ENCODE measurements at places on chromosomes 11 and 22.

GRCh38 chr11:44286268-44286880 lies 23.6 kb downstream of the ALX4 start:
- DNase-seq, result peak; percentile 55

DNA sequence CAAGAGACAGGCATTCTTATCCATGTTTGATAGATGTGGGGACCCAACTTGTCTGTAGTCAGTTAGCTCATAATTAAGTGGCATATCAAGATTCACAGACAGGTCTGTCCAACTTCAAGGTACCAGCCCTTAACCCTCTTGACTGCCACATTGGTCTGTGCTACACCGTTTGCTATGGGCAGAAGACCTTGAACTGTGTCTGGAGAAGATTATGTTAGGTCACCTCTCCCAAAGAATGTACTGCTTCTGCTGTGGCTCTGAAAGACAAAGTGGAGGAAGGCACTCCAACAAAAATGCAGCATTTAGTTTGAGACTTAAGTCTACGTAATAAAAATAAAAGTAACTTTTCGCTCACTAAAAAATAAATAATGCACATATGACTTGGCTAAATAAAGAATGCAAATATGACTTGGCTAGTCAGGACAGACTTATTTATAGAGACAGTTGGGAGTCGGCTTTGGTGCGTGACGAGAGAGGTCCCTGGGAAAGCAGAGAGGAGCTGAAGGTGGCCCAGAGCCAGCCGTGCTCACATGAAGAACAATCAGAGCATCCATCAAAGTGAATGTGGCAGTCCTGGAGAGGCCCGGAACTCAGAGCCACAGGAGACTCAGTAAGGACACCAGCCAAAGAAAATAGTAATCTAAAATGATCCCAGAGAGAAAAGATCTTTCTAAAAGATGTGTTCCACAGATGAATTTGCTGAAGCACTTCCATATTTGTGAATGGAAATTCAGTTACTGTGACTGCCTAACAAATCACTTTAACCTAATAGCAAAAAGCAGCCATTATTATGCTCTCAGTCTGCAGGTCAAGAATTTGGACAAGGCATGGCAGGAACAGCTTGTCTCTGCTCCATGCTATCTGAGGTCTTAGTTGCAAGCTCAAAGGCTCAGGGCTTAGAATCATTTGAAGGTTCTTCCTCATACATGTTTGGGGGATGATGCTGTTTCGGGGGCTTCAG lies 35.0 kb downstream of the CWC15 start:
- DNase-seq, result no peak

- DNase-seq, result peak; percentile 53
Observed at GRCh38 chr11:72224564-72225410, at the start of gene INPPL1. INPPL1 (plus strand) TSS chr11:72224767; CDS start chr11:72224985, 218 bp downstream.

GRCh38 chr22:24214467-24215285 lies 30.2 kb downstream of the GGT5 start:
- DNase-seq, result no peak

DNA sequence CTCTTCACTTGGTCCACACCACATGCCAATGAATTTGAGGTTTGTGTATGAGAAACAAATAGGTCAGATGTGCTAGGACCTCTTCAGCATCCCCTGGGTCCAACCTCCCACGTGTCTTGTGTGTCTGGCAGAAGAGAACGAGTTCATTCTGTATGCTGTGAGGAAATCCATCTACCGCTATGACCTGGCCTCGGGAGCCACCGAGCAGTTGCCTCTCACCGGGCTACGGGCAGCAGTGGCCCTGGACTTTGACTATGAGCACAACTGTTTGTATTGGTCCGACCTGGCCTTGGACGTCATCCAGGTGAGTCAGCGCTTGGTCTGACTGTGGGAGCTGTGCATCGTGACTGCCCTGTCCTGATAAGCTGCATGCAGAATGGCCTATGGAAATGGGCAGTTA lies 101.0 kb upstream of the SORL1-AS1 start:
- no peak for DNase-seq

DNA sequence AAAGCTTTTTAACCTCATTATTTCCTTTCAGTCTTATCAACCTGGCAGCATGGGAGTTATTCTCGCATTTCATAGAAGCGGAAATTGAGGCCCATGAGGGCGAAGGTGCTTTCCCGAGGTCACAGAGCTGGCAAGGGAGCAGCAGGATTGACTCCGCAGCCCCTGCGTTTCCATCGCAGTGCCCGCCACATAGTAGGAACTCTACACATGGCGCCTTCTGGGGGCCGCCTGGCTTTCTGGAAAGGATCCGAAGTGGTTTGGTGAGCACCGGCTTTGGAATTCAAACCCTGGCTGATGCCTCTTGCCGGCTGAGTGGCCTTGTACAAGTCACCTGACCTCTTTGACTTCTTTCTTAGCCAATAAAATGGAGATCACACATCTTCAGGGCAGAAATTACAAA lies 93.4 kb downstream of the CEP164 start:
- DNase-seq, result no peak

DNA sequence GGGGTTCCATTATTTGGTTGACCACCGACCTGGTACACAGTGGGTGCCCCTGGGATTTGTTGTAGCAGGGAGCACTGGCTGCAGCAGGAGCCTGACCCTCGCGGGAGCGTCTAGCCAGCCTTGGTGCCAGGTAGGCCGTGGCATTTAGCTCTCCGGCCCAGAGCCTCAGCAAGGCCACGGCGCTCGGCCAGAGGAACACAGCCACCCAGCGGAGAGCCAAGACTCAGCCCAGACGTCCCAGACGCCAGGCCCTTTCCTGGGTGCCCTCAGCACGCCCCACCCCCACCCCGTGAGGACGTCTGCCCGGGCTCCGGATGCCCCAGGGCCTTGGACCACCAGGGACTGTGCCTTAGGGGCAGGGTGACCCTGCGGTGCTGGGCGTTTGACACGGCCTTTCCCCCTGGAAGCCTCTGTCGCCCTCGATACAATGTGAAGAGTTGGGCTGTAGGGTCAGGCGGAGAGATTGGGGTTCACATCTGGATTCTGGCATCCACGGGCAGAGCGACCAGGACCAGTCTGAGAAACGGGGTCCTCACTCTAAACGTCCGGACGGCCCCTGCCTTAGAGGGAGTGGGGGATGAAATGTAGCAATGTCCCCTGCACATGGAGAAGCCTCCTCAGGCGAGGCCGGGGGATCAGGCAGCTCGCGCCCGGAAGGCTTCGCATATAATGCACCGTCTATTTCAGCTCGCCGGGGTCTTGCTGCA lies 99.2 kb upstream of the FGF3 start:
- no peak for DNase-seq

DNA sequence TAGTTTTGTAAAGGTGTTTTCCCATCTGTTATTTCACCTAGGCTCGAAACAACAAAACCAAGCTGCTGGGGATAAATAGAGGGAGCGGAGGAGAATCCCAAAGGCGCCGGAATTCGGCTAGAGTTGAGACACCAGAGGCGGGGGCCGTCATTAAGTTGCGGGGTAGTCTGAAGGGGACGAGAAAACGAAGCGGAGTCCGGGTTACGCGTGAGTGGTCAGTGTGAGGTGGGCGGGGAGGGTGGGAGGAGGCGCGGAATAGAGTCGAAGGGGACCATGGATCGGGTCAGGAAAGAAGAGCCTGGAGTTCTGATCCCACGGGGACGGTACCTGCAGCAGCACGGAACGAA lies 361 bp downstream of the SRPRA start:
- no peak for DNase-seq

- DNase-seq, result no peak
Observed at GRCh38 chr22:50418624-50419023, 56.2 kb downstream of the SBF1 start.

GRCh38 chr11:67675058-67675747 lies 780 bp upstream of the ALDH3B2 start:
- no peak for DNase-seq

DNA sequence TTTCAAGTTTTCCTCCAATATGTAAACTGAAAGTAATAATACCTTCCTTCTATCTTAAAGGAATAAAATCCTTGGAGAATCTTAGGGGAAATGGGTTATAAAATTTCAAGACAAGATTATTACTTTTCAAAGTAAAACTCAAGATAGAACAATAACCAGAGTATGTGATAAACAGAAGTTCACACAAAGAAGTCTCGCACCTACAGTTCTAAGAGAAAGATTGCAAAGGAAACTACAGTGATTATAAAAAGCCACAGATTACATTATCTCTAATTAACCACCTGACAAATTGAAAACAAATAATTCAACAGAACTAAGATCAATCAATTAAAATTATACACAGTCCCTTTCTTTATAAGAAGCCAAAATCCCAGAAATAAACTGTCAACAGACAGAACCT lies 34.0 kb downstream of the AMBRA1 start:
- no peak for DNase-seq

GRCh38 chr11:62393061-62393611 lies 25.7 kb upstream of the SCGB1A1 start:
- no peak for DNase-seq

- DNase-seq, result no peak
Observed at GRCh38 chr22:48452766-48453165, 1374.9 kb downstream of the BRD1 start.

- DNase-seq, result no peak
Observed at GRCh38 chr11:78654071-78654470, 79.4 kb upstream of the NARS2 start.

- DNase-seq, result no peak
Observed at GRCh38 chr22:25113316-25113721, 86.3 kb upstream of the CRYBB3 start.

DNA sequence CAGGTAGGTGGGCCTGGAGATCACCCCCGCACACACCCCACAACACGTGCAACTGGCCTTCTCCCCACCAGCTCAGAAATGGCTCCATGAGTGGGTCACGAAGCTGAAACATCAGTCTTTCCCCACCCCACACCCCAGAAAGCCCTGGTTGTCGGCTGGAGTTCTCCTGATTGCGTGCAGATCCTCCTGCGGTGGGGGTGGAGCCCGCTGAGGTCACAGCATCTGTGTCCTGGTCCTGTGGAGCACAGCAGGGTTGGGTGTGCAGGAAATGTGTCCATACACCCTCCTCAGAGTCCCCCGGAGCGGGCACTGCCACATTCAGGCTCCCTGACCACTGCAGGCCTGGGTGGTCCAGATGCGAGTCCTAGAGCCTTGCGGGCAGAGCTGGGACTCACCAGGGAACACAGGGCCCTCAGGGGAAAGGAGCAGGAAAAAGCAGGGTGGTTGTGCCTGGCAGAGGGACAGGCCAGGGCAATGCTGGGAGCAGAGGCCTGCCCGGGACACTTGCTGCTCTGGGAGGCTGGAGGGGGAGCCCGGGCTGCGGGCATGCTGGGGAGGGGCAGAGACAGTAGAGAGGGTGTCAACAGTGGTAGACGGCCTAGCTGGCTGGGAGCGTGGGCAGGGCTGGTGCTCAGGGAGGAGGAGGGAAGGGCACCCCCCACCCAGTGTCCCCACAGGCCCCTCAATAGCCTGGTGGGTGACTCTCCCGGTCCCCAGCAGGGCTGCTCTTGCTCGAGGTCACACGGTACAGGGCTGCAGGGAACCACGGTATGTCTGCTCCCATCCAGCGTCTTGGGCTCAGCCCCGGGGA lies 42.4 kb upstream of the PPARA start:
- no peak for DNase-seq

DNA sequence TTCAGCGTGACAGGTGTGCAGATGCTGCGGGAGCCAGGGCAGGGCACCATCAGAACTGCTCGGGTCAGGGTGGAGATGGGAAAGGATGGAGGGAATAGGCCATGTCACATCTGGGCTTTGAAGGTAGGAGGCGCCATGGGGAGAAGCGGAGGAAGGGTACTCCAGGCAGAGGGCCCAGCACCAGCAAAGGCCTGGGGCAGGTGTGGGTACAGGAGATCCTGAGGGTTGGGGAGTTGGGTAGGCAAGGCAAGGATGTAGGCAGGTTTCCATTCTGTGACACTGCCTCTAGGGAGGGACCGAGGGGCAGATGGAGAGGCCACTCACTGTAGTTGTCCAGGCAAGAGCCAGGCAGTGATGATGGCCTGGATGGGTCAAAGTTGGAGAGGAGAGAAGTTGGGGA lies 8.5 kb downstream of the EMID1 start:
- no peak for DNase-seq

- DNase-seq, result no peak
Observed at GRCh38 chr11:125382314-125382791, 113.7 kb downstream of the FEZ1 start.

DNA sequence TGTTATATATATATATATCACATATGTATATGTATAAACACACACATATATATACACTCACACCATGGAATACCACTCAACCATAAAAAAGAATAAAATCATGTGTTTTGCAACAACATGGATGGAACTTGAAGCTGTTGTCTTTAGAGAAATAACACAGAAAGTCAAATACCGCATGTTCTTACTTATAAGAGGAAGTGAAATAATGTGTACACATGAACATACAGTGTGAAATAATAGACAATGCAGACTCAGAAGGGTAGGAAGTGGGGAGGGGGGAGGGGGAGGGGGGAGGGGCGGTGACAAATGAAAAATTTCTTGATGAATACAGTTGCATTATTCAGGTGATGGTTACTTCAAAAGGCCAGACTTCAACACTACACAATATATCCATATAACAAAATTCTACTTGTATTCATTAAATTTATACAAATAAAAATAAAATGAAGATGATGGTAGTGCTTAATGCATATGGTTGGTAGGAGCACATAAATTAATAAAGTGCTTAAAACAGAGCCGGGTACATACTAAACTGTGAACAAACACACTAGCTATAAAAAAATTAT lies 5.8 kb upstream of the OR5B2 start:
- DNase-seq, result no peak

DNA sequence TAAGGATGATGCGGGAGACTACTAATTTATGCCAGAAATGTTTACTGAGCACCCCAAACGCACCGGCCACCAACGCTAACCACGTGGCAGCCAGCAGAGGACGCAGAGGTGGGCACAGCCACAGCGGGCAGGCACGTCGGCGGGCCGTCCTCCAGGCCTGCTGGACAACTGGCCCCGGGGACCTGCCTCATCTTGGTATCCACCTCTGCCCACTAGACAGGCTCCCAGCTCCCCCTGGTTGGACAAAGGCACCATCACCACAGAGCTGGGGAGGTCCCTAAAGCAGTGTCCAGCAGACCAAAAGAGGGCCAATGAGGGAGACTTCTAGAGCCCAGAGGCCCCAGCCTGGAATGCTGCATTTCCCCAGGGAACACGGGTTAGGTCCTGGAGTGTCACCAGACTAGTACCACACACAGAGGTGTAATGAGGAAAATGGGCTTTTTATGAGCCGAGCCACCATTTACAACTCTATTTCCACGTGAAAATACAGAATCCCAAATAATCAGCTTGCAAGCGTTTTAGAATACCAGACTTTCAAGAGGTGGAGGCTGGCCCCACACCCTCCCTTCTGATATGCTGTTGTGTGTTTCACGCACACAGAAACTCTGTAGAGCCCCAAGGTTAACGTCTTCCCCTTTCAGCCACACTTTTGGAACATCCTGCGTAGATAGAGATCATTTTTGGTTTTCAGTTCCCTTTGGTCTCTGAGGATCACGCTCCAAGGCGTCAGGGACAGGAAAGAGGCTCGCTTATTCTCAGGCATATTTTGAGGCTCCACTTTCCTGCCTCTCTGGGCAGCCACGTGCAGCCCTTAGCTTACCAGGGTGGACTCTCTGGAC lies 23.7 kb upstream of the BID start:
- DNase-seq, result no peak

- peak; percentile 11 for DNase-seq
Observed at GRCh38 chr11:36478700-36479329, 31.3 kb downstream of the TRAF6 start.

GRCh38 chr22:30245181-30245984 lies 1.2 kb downstream of the LIF start:
- DNase-seq, result peak; percentile 29

- DNase-seq, result no peak
Observed at GRCh38 chr22:37243402-37244113, 511 bp downstream of the RAC2 start.

- no peak for DNase-seq
Observed at GRCh38 chr22:23777776-23778576, 5.3 kb downstream of the MMP11 start.

GRCh38 chr11:108565653-108566052 lies 27.9 kb downstream of the EXPH5 start:
- DNase-seq, result no peak
